Ovary (tissue), 10 donors: ENCODE measurements at places on chromosomes 3 and 15.
A peak's percentile ranks its signal among the peaks of the same experiment; 100 is the strongest.

GRCh38 chr3:116367761-116368395 lies 77.4 kb downstream of the LSAMP start:
- no peak for DNase-seq
- H3K36me3 ChIP-seq: no peaks in the 10 kb centered on the region
- no peak overlapping the region for H3K27ac ChIP-seq
- no peak overlapping the region for H3K4me3 ChIP-seq

DNA sequence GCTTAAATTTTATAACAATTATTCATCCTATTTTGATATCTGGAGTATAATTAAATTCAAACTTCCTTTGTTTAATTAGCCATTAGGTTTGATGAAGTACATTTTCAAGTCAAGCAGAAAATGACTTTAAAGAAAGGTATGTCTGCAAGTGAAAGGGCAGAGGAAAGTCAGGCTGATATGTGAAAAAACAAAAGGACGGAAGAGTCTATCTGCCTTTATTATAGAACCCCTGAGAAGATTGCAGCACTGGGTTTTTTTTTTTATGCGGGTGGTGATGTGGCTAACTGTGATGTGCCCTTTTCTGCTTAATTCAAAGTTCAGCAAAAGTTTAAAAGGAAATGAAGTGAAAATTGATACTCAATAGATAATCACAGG lies 83.2 kb downstream of the COL8A1 start:
- no peak for DNase-seq
- no peaks in the 10 kb centered on the region for H3K36me3 ChIP-seq
- H3K4me3 ChIP-seq: no peak overlapping the region
- no peaks in the 10 kb centered on the region for H3K4me1 ChIP-seq
- H3K27ac ChIP-seq: no peak overlapping the region
- H3K27me3 ChIP-seq: no peaks in the 10 kb centered on the region

DNA sequence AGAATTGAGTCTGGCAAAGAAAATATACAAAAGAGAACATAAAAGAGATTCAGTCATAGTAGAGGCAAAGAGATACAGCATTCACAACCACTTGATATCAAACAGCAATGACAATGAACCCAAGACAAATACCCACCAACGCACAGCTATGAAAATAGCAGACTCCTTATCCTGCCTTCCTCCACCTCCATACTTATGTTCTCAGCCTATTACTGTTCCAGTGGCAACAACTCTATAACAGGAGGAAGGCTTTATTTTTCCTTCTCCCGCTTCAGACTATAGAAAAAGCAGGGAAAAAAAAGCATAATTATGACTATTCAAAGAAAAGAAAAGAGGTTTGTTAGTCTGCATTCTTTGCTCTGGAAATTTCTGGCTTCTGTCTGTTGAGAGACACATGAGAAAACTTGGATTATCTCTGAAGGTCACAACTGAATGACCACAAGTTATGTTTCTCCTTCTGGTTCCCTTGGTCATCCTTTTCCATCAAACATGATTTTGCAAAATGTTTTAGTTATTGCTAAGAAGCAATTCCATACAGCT lies 81.2 kb upstream of the PLXND1 start:
- no peak overlapping the region for H3K4me3 ChIP-seq
- H3K27ac ChIP-seq: no peak overlapping the region
- no peaks in the 10 kb centered on the region for H3K36me3 ChIP-seq
- H3K27me3 ChIP-seq: no peaks in the 10 kb centered on the region

DNA sequence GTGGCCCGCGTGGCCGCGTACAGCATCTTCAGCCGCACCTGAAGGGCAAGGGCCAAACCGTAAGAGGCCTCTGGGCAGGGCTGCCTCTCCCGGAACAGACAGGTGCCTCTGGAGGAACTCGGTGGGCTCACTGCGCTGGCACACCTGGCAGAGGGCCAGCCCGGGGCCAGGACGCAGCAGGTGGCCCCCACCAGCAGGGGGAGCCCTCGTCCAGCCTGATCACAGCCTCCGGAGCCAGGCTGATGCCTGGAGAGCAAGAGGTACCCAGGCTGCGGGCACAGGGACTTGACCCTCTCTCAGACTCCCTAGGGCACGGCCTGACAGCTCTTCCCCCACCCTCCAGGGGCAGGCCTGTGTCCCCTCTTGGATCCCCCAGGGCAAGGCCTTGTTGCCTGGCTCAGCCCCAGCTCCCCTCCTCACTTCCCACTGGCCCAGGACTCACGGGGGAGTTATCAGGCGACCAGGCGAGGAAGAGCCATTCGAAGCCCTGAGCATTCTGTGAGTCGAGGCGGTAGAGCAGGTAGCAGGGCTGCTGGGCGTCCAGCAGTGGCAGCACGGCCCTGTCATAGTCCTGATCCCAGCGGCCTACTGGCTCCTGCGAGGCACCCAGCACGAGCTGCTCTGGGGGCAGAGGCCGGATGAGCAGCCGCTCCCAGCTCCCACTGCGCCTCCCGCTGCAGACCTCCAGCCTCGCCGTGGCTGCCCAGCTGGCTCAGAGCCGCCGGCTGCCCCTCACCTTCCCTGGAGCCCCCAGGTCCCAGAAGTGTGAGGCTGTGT lies 6.2 kb upstream of the TLR9 start:
- H3K4me1 ChIP-seq: peaks cover 8% of the 10 kb centered on the region
- no peak overlapping the region for H3K27ac ChIP-seq
- peaks cover 2% of the 10 kb centered on the region for H3K36me3 ChIP-seq
- H3K4me3 ChIP-seq: no peak overlapping the region
- H3K27me3 ChIP-seq: no peaks in the 10 kb centered on the region

GRCh38 chr15:39472621-39473297 lies 108.1 kb upstream of the THBS1 start:
- no peak overlapping the region for H3K4me3 ChIP-seq
- peak; percentile 87 for DNase-seq
- peak overlapping the region; percentile 22 for H3K27ac ChIP-seq
- H3K36me3 ChIP-seq: no peaks in the 10 kb centered on the region

DNA sequence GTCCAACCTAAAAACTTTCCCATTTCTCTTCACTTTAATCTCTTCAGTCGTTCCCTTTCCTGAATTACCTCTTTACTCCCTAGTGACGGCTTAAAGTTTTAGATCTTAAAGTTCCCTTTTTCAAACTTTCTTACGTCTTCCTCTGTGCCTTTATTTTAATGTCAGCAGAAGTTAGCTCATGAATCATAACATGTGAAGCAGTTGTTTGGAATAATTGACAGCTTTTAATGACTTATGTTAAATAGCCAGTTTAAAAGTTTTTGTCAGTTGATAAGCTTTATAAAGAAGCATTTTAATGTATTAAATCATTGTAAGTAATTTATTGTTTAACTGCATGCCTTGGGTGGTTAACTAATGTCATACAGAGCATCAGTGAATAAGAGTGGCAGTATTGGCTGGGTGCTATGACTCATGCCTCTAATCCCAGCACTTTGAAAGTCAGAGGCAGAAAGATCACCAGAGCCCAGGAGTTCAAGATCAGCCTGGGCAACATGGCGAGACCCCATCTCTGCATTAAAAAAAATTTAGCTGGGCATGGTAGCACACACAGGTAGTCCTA lies 33.9 kb downstream of the PIK3CA start:
- peaks cover 8% of the 10 kb centered on the region for H3K4me1 ChIP-seq
- no peak for DNase-seq
- no peaks in the 10 kb centered on the region for H3K27me3 ChIP-seq
- no peak overlapping the region for H3K27ac ChIP-seq

GRCh38 chr15:67307156-67307555 lies 52.6 kb downstream of the IQCH start:
- no peak for DNase-seq
- no peak overlapping the region for H3K4me3 ChIP-seq
- no peaks in the 10 kb centered on the region for H3K36me3 ChIP-seq
- no peaks in the 10 kb centered on the region for H3K4me1 ChIP-seq
- no peaks in the 10 kb centered on the region for H3K27me3 ChIP-seq

- DNase-seq: no peak
- no peaks in the 10 kb centered on the region for H3K27me3 ChIP-seq
- no peaks in the 10 kb centered on the region for H3K4me1 ChIP-seq
- H3K4me3 ChIP-seq: no peak overlapping the region
- H3K36me3 ChIP-seq: no peaks in the 10 kb centered on the region
Observed at GRCh38 chr3:23697416-23697815, 108.3 kb upstream of the UBE2E1 start.

- peak overlapping the region; percentile 61 for H3K27ac ChIP-seq
- peaks cover 16% of the 10 kb centered on the region for H3K4me1 ChIP-seq
- H3K27me3 ChIP-seq: no peaks in the 10 kb centered on the region
- no peaks in the 10 kb centered on the region for H3K36me3 ChIP-seq
- H3K4me3 ChIP-seq: no peak overlapping the region
Observed at GRCh38 chr15:64521201-64521600, 60.8 kb downstream of the ZNF609 start.

DNA sequence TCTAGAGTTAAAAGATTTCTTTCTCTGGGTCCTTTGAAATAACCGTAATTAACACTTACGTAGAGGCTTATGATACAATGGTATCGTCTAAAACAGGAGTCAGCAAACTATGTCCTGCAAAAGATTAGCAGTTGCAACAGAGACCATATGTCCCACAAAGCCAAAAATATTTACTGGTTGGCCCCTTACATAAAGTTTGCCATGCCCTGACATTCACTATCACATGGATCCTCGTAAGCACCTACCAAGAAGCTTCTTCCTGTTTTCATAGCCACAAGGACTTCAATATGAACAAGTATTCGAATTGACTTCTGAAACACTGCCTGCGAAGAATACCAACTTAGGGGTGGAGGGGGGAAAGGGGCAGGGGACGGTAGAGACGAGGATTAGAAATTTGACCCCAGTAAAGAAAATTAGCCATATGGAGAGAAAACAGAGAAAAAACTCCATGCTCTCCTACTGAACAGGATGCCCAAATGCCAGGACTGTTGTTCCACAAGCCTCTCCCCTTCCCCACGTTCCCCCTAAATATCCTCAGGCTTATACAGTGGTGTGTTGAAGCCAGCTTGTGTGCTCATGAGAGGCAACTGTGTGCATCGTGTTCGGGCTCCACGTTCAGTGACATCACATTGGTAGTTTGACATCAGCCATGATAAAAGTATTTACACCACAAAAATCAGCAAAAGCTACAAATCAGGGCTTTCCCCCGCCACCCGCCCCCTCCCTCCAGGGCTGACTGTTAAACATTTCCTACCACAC lies 144.1 kb upstream of the HES1 start:
- H3K4me3 ChIP-seq: no peak overlapping the region
- H3K27ac ChIP-seq: no peak overlapping the region
- H3K36me3 ChIP-seq: no peaks in the 10 kb centered on the region
- H3K27me3 ChIP-seq: no peaks in the 10 kb centered on the region

GRCh38 chr3:67064105-67064504 lies 66.0 kb downstream of the KBTBD8 start:
- no peaks in the 10 kb centered on the region for H3K27me3 ChIP-seq
- no peaks in the 10 kb centered on the region for H3K36me3 ChIP-seq
- H3K4me3 ChIP-seq: no peak overlapping the region
- no peak overlapping the region for H3K27ac ChIP-seq
- no peaks in the 10 kb centered on the region for H3K4me1 ChIP-seq
- DNase-seq: no peak

GRCh38 chr3:8712908-8713255 lies 20.7 kb upstream of the CAV3 start:
- DNase-seq: no peak
- H3K36me3 ChIP-seq: no peaks in the 10 kb centered on the region
- no peak overlapping the region for H3K4me3 ChIP-seq
- no peak overlapping the region for H3K27ac ChIP-seq

GRCh38 chr3:52714335-52715302 lies 8.7 kb downstream of the SPCS1 start:
- no peak overlapping the region for H3K27ac ChIP-seq
- no peaks in the 10 kb centered on the region for H3K4me1 ChIP-seq
- no peaks in the 10 kb centered on the region for H3K36me3 ChIP-seq

DNA sequence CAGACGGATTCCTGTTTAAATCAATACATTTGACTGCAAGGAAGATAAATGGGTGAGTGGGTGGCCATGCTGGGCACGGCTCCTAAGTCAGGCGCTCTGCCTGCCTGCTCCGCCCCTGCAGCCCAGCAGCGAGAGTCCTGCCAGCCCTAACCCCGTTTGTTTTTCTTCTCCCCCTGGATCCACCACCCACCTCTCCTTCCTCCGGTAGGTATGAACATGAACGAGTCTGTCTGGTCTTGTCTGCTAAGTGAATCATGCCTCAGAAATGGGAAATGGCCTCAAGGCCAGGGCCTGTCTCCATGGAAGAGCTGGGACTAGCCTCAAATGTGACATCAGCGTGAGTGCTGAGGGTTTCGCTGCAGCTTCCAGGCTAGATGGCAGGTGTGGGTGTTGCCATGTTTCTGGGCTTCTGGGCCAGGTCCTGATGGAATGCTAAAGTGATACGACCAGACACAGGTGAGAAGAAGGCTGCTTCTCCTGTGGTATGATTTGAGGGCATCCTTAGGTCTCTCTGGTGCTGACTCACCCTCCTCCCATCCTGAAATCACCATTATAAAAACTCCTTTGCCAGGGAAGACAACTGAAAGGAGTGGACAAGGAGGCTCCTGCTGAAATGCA lies 5.6 kb upstream of the FEM1B start:
- DNase-seq: peak; percentile 45
- no peaks in the 10 kb centered on the region for H3K36me3 ChIP-seq
- no peaks in the 10 kb centered on the region for H3K27me3 ChIP-seq
- peaks cover 5% of the 10 kb centered on the region for H3K4me1 ChIP-seq
- H3K4me3 ChIP-seq: no peak overlapping the region

DNA sequence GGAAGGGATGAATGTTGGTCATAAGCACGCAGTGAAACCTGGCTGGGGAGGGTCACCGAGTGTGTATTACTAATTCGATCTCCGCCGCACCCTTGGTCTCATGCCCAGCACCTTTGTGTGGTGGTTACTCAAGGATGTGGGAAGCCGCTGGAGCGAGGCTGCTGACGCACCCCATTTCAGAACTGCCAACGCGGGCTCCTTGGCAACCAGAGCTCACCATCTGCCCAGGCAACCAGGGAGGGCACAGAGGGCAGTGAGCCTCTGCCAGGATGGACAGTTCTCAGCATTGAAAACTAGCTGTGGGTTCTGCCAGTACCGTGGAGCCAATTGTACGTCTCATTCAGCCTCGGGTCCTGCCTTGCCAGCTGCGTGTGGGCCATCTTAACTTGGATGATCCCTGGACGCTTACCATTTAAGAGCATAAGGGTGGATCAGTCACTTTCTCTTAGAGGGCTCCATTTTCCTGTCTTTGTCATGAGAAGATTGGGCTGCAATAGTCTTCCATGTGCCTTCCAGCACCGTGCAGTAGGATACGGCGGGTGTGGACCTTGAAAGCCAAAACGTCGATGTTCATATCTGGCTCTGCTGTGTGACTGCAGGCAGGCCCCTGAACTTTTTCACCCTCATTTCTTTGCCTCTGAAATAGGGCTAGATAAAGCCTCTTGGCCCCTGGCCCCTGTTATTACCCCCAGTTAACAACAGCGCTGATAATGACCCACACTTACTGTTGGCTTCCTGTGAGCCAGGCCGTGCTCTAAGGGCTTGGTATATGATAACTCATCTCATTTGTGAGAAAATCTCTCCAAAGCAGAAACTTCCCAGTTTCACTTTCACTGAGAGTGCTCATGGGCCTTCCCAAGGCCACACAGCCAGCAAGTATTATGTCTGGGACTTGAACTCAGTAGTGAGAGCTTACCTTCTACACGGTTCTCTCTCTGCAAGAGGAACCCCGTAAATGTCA lies 238.8 kb downstream of the OPA1 start:
- no peak overlapping the region for H3K27ac ChIP-seq
- no peak overlapping the region for H3K4me3 ChIP-seq
- DNase-seq: no peak
- no peaks in the 10 kb centered on the region for H3K36me3 ChIP-seq
